ENCODE measurements at places on chromosomes 5 and 9. TPM values are rescaled to one million over a fixed set of nuclear protein-coding genes. Genes with fewer than 3 reads are reported as not detected.

DNA sequence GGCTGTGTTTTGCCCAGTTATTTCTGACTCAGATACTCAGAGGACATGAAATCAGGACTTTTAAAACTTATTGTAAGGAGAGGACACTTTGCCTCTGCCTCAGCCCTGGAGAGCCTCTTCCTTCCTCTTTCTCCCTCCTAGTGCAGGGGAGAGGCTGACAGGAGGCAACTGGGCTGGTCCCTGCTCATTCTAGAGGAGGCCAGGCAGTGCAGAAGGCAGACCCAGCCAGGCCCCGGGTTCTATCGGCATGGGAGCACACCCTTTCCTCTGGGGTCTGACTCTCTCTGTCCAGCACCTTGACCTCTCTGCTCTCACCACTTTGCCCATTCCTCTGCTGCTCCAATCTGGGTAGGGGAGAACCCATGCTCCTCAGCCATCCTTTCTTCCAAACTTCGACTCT is 16.0 kb upstream of the SMIM32 start:
- no peak for DNase-seq

- DNase-seq: no peak
Observed at GRCh38 chr5:31361234-31361633, 167.7 kb downstream of the CDH6 start.

DNA sequence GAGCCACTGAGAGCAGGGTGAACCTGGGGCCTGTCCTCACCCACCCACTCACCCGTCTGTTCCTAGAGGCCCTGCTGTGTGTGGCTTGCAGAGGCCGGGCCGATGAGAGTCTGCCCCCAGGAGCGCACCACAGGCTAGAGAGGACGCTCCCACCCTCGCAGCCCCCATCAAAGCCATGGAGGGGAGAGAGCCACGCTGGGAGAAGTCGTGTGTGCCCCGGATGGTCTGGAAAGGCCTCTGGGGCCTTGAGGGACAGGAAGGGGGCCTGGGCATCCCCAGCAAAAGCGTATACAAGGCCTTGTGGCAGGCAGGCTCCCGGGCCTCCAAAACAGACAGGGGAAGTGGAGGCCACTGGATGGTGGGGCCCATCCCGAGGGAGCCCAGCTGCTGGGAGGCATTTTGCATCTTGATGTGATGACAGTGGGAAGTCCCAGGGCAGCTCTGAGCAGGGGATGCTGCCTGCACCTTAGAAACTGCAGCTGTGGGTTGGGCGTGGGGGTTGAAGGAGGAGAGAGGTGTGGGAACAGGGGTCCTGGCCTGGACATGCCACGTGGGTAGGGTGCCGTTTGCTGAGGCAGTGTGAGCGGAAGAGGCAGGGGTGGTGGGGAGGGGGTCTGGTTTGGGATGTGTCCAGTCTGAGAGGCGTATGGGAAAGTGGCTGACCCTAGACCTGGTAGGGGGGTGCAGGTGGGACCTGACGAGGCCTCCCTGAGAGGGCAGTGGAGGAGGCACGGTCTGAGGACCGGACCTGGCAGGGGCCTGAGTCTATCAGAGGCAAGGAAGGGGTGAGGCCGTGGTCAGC is 43.0 kb upstream of the NOTCH1 start:
- no peak for DNase-seq

DNA sequence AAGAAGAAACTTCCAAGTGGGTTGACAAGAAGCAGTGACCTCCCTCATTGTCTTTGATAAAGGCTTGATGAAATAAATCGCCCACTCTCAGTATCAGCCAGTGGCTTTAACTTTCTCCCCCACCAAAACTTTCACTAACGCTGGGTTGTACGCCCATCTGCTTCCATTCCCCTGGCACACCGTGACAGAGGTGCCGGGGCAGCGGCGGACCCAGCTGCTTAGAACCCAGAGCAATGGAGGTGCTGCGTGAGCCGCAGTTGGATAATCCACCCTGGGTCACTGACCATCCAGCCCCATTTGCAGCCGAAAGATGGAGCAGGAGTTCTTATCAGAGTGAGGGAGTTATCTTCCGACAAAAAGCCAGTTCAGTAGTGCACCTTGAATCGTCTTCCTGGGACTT is 270.7 kb downstream of the ARHGEF28 start:
- DNase-seq: no peak

DNA sequence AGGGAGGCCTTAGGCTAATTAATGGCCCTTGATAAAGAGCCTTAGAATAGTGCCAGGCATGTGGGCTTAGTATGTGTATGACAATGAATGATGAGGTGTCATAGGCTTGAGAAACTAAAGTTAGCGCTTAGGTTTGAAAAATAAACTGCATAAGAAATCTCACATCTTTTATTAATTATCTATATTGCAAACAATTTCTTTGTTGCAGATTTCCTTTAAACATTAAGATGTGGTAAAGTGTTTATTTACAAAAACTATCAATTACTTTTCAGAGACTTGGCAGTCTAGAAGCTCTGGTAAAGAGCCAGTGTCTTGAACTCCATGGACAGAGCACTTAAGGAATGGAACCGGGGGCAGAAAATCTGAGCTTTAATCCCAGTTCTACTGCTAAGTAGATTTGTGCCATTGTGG is 23.1 kb downstream of the MAP1B start:
- no peak for DNase-seq

DNA sequence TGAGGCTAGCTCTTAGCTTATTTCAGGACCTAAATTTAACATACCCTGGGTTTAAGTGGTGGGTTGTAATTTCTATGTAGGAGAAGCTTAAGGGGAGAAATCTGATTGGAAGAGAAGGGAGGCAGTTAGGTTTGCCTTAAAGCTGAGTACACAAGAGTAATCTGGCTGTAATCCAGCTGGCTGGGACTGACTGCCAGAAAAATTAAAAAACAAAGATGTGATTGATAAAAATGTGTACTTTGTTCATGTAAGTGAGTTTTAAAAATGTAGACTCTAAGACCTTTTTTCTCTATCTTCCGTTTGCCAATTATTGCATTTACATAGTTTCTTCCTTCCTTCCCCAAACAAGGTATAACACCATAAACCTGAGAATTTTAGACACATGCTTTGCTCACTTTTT is 17.5 kb upstream of the MSMP start:
- DNase-seq: no peak

DNA sequence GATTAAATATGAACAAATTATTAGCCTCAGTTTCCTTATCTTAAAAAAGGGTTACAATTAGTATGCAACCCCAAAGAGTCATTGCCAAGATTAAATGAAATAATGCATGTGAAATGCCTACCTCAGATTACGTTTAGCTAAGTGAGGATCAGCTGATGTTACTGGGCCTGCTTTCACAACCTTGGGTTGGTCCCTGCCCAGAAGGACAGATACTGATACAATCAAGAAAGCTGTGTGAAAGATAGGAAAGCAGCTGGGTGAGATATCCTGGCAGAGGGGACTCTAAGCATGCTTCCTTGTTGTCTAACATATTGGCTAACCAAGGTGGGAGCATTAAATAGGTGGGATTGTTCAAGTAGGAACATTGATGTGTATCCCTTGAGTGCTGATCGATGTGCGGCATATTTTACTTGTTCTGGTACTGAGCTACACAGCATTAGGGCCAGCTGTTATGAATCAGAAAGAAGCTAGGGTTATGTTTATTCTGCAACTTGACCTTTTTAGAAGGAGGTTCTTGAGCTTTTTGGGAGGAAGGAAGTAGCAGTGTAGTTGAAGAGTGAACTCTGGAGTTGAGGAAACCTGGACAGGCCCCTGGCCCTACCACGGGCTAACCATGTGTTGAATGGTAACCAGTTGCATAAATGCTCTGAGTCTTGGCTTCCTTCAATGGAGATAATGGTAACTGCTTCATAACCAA is 28.9 kb downstream of the SNX24 start:
- no peak for DNase-seq

- DNase-seq: no peak
Observed at GRCh38 chr5:136006164-136006563, 22.6 kb upstream of the TGFBI start.

DNA sequence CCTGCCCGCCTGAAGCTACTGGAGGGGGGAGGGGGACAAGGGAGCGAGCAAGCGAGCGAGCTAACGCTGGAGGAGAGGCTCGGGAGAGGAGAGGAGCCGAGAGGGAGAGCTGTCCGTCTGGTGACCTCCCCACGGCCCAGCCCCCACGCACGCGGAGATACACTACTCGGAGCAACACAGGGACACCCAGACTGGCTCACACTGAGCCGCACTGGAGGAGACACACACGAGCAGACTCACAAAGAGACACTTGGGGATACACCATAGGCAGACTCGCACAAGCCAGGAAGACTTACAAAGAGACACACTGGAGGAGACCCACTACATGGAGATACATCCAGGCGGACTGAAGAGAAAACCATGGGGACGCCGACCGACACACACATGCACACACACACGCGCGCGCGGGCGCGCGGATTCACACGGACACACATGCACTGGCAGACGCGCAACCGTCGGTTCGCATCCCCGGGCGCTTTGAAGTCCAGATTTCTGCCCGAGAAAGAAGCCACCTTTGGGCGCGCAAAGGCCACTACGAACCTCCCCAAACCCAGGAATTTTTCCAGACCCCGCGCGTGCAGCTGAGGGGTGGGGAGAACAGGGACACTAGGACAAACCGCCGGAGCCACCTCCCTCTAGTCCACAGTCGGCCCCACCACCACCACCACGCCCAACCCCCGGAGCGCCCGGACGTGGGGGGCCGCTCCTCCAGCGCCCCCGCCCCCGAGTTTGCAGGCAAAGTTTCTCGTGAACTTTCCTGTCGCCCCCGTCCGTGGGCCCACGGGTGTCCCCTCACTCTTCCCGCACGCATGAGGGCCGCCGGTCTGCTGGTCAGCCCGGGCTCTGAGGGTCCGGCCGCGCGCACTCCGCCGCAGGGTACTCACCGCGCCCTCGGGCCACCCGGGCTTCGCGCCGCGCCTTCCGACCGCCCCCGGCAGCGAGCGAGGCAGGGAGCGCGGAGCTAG is 571 bp downstream of the CNTFR start:
- DNase-seq: no peak

GRCh38 chr5:1523480-1523792 is 324 bp downstream of the LPCAT1 start:
- no peak for DNase-seq

- no peak for DNase-seq
Observed at GRCh38 chr9:35380619-35381018, 109.3 kb upstream of the RUSC2 start.

DNA sequence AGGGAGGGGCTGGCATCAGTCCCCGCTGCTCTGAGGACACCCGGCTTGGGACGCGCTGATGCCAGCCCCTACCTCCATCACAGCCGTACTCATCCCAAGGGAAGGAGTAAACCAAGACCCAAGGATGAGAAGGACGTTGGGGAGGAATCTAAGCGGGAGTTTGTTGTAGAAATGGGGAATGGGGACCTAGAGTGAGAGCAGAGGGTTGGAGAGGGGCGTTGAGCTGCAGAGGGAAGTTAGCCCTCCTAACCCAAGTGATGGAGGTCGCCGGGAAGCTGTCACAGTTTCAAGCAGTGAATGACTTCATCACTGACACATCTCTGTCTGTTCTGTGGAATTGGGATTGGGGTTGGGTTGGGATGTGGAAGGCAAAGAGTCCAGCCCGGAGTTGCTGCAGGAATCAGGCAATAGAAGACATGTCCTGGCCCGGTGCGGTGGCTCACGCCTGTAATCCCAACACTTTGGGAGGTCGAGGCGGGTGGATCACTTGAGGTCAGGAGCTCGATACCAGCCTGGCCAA is 759 bp upstream of the SUSD1 start:
- DNase-seq: no peak

DNA sequence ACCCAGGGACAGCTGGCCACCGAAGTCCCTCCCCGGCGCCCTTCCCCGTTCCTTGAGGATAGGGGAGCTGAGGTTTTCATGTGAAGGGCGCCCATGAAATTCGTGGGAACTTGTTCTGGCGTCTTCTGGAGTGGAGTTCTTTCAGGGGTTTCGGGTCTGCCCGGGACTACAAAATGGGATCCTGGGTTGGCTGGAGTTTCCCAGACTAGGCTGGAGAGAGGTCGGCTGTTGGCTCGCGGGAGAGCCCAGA is 3.6 kb upstream of the RGMB start:
- no peak for DNase-seq

GRCh38 chr9:90872835-90873294 is 71.2 kb downstream of the SYK start:
- no peak for DNase-seq

DNA sequence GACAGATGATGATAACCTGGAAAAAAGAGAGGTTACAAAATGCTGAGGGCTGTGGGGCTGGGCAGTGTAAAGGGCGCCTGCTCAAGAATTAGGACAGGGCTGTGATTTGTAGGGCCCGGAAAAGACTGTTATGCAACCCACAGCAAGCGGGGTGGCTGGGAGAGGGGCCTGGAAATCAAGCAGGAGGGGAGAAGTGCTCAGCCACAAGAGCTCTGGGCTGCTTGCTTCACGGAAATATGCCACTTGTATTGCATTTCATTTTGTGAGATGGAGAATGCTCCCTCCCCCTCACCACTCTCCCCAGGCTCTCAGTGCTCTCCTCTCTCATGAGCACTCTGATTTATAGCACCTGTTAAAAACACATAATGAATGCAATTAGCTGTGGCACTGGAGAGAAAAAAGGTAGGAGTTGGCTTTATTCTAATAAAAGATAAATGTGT is 8.4 kb upstream of the HAND1 start:
- DNase-seq: no peak

- DNase-seq: no peak
Observed at GRCh38 chr5:56190497-56190896, 42.6 kb downstream of the ANKRD55 start.

The CD14 gene
- 22.1 TPM for total RNA-seq

The PLCXD3 gene
- 107 TPM for total RNA-seq

The LMBRD2 gene
- 10.0 TPM for total RNA-seq

The PCDHB16 gene
- 1.3 TPM for total RNA-seq

The LPAR1 gene
- total RNA-seq: 19.3 TPM

The ABCA1 gene
- total RNA-seq: 30.2 TPM

The IL12B gene
- not detected for total RNA-seq

The SPINK13 gene
- not detected for total RNA-seq

The SPINK4 gene
- total RNA-seq: not detected

The BHMT2 gene
- total RNA-seq: 7.8 TPM

The FOXD4L6 gene
- not detected for total RNA-seq
